CD4-positive, alpha-beta T cell treated with Interferon gamma for 1 hour (primary cell): ENCODE measurements at places on chromosomes 12 and 14.

DNA sequence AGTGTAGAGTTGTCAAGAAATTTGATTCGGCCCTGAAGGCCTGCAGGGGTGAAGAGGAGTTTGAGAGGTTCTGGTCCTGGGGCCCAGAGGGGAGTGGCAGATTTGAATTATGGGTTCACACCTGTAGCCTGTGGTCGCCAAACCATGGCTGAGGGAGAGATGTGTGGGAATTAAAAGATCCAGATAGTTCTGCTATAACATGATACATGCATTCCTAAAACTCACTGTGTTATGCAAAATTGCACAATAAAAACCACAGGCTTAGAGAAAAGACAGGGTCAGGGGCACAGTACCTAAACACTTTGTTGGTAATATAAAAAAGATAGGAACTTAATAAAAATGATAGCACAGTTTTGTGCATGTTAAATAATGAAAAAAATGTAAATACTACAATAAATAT, 106.2 kb downstream of the TMEM30B start:
- DNase-seq = no peak

- DNase-seq = no peak
Measured at GRCh38 chr14:24418492-24418873, 11.0 kb downstream of the CBLN3 start.

GRCh38 chr12:82415402-82415801, 57.1 kb downstream of the METTL25 start:
- DNase-seq = no peak

GRCh38 chr12:3438401-3438800, 52.6 kb upstream of the PRMT8 start:
- no peak for DNase-seq

- no peak for DNase-seq
Measured at GRCh38 chr12:129902371-129903091, 1.3 kb downstream of the TMEM132D start.

DNA sequence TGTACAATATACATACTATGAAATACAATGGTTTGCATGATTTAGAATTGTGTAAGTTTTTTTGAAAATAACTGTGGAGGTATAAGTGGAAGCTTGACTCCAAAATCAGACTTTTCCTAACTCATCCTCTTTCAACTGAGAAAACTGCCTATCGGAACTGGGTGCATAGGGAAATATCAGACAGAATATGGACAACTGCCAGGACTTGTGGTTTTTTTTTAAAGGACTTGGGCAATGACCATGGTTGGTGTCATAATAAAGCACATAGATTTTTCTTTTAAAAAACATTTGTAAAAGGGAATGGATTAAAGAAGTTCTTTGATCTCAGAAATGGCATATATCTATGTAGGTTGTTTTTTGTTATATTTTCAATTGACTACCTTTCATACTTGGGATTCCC, 53.3 kb upstream of the LRRK2 start:
- DNase-seq = no peak

DNA sequence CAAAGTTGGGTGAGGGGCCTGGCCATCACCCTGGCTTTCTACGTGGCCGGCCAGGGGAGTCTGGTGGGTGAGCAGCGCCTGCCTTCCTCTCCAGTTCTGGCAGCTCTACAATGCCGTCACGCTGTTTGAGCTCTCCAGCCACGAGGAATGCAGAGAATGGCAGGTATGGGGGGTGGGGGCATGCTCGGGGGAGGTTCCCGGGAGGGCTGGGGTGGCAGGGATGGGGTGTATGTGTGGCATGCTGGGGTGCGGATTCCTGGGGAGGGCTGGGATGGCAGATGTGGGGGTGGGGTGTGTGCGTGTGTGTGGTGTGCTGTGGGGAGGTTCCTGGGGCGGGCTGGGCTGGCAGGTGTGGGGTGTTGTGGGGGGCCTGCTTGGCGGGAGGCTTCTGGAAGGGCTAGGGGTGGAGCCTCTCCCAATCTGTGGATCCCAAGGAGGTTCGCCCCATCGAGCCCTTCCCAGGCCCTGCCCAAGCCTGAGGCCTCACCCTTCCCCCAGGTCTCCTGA, 18.5 kb downstream of the RHOF start:
- DNase-seq = no peak

GRCh38 chr14:33844118-33844517, 106.8 kb downstream of the EGLN3 start:
- no peak for DNase-seq

DNA sequence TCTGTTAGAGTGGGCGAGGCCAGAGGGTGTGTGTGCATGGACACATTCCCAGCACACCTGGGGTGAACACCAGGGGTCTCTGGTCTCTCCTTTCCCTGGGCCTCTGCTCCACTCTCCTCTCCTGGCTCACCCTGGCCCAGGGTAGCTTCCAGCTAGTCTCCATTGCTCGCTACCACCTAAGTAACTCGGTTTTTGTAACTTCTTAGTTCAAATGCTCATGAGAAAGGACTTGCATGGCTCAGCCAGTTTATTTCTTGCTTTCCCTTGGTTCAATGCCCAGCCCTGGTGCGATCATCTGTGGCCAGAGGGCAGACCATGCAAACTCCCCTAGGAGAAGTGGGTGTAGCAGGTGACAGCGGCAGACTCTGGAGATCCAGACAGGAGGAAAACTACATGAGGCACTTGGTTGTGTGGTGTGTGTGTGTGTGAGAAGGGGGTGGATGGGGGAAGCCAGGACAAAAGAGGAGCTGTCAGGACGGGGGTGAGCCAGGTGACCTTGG, 8.9 kb upstream of the ACVR1B start:
- no peak for DNase-seq

GRCh38 chr12:87982208-87982607, 47.0 kb downstream of the C12orf50 start:
- no peak for DNase-seq

- peak; percentile 56 for DNase-seq
Measured at GRCh38 chr12:14416658-14417057, 51.2 kb downstream of the ATF7IP start.
